ENCODE measurements at places on chromosomes 4 and X.

GRCh38 chr4:8069102-8069752 is 89.4 kb downstream of the ABLIM2 start:
- no peak for DNase-seq

GRCh38 chr4:12389604-12390003 is 960.9 kb upstream of the HS3ST1 start:
- no peak for DNase-seq

- no peak for DNase-seq
Observed at GRCh38 chrX:433771-434170, 47.1 kb upstream of the PPP2R3B start.

GRCh38 chr4:70885174-70885573 is 17.0 kb upstream of the MOB1B start:
- DNase-seq = no peak

GRCh38 chrX:153327561-153327960 is 6.0 kb upstream of the PNMA6F start:
- no peak for DNase-seq

DNA sequence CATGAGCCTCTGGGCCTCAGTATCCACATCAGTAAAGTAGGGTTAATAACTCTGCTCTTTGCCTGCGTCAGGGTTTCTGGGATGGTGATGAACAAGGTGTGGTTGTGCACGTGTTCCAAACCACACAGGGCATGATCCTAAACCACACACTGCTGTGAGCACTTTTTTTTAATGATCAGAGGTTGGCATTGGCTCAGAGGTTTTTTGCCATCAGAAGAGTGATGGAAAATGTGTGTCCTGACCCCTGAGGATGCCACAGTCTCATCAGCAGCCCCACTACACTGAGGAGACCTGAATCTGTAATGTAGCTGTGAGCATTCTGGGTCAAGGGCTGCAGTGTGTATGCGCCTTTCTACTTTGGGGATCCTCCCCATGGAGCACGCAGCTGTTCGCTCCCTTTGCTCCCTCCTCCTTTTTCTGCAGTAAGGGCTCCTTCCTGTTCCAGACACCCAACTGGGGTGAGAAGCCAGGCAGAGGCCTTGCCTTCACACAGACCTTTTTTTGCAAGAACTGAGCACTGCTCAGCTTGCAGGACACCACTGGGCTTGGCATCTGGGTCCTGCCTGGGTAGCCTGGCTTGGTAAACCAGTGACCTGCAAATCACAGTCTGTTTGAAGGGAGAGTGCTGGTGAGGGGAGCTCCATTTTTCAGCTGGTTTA is 87.5 kb downstream of the MAMLD1 start:
- DNase-seq = no peak

DNA sequence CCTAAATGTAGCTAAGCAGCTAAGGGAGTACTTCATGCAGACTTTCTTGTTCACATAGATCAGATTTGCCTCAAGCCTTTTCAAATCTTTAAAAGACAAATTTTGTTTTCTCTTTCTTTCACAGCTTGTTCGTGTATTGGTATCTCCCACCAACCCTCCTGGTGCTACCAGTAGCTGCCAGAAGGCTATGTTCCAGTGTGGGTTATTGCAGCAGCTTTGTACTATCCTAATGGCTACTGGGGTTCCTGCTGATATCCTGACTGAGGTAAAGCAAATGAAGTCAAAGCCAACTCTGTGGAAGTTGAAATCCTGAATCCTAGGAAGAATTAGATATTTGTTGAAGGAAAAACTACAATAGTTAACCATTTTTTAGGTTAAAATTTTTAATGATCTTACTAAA is 62.6 kb downstream of the USO1 start:
- DNase-seq = no peak

DNA sequence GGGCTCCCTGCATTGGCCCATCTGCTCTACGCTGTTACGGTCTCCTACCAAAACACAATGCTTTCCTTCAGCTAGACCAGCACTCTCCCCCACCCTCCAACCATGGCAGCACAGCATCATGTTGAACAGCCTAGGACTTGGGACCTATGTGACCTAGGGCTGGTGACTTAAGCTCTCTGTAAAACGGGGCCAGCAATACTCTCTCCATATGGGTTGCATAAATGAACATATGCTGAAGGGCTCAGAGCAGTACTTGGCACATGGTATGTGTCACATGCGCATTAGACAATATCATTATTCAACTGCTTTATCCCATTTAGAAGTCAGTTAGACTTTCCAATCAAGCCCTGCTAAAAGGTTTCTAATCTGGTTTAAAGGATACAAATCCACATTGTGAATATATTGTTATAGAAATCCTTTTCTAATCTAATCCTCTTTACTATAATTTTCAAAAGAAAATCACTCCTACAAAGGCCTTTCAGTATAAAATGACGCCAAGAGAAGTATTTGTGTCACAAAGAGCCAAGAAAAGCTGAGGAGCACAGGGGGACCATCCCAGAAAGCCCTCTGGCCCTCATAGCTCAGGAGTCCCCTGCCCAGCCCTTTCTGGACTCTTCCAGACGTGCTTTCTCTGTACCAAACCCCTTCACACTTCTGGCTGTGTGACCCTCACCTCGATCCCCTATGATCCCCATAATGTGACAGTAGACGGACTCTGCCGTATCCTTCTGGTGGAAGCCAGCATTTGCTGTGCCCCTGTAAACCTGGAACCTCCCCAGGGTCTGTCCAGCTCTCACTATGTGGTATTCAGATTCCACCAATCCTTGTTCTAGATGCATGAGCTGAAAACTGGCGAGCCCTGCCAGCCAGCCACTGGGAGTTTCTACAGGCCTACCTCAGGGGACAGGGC is 42.3 kb downstream of the NSG1 start:
- no peak for DNase-seq

GRCh38 chr4:97252615-97253154 is 890.6 kb downstream of the STPG2 start:
- DNase-seq = no peak

- no peak for DNase-seq
Observed at GRCh38 chr4:14729282-14730000, 272.8 kb upstream of the CPEB2 start.

DNA sequence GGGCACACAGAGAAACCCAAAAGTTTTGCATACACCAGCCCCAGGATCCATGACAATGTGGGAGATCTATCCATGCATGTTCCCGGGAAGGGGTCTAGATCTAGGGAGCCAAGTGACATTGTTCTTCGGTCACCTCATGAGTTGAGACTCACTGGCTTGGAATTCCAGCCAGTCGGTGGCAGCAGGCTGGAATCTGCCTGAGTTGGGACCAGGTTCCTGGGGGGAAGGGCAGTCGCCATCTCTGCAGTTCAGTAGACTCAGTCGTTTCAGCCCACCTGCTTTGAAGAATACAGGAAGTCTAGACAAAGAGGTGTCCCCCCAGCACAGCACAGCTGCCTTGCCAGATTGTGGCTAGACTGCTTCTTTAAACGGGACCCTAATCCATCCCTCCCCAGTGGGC is 46.0 kb upstream of the PBDC1 start:
- DNase-seq = no peak

GRCh38 chrX:44072631-44073030 is 99.4 kb upstream of the NDP start:
- DNase-seq = no peak

DNA sequence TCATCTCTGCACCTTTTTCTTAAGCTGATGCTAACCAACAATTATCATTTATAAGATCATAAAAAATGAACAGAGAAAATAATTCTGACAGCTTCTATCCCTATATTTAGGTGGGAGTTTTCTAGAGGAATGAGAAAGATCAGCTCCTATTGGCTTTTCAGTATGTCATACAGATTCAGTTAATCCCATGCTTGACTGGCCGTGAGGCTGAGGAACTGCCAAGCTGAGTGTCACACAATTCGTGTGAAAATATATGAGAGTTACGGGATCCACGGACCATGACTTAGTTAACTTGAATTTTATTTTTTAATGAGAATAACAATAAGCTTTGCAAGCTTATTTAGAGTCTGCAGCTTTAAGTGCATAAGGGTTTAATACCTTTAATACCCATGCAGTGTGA is 37.5 kb downstream of the PHEX start:
- no peak for DNase-seq

- DNase-seq = no peak
Observed at GRCh38 chr4:90799895-90800294, 672.7 kb downstream of the CCSER1 start.

GRCh38 chr4:55340266-55340665 is 5.8 kb upstream of the SRD5A3 start:
- DNase-seq = no peak

- DNase-seq = no peak
Observed at GRCh38 chrX:31291131-31291530, 219.3 kb upstream of the FTHL17 start.

Data from KBM-7 (cell line).